ENCODE measurements at places on chromosomes 12 and 14. TPM values are rescaled to one million over a fixed set of nuclear protein-coding genes. Genes with fewer than 3 reads are reported as not detected.

Gene SLC6A15
- 31.8 TPM for total RNA-seq

Gene COX8C
- total RNA-seq = not detected

Gene CLEC1B
- total RNA-seq = not detected

Gene LPAR5
- 2.3 TPM for total RNA-seq

Gene AMDHD1
- not detected for total RNA-seq

Gene FITM1
- total RNA-seq = 0.24 TPM

Gene SLC5A8
- not detected for total RNA-seq

Gene AVPR1A
- total RNA-seq = not detected

Gene LALBA
- total RNA-seq = not detected

Gene CDK17
- 47.0 TPM for total RNA-seq

Gene KLRD1
- 0.24 TPM for total RNA-seq

Gene RAPGEF3
- total RNA-seq = 8.2 TPM

Gene RIN3
- 0.96 TPM for total RNA-seq

Gene ACSM4
- total RNA-seq = not detected

Gene RASSF9
- 2.9 TPM for total RNA-seq

Gene A2M
- not detected for total RNA-seq

Gene DENND5B
- 3.6 TPM for total RNA-seq

Gene MMP19
- total RNA-seq = 0.24 TPM

Gene TAS2R7
- not detected for total RNA-seq

Gene MYF5
- total RNA-seq = not detected

Gene VRTN
- not detected for total RNA-seq

Gene SLCO1C1
- total RNA-seq = not detected

Gene CD27
- not detected for total RNA-seq

Gene KRT74
- not detected for total RNA-seq

Gene SLC4A8
- total RNA-seq = 0.48 TPM

Gene GZMH
- not detected for total RNA-seq

Gene PRH2
- total RNA-seq = not detected

Gene IFT81
- total RNA-seq = 8.1 TPM

Gene RPGRIP1
- not detected for total RNA-seq

Gene RAB35
- 27.0 TPM for total RNA-seq

Gene TPH2
- total RNA-seq = not detected

Gene KRT75
- total RNA-seq = 1.1 TPM

Gene POMT2
- total RNA-seq = 9.2 TPM

Gene GLIPR1L1
- total RNA-seq = not detected

Gene OR11H6
- not detected for total RNA-seq

Gene PHC1
- total RNA-seq = 9.4 TPM

Gene LLPH
- total RNA-seq = 3.6 TPM

Gene HVCN1
- total RNA-seq = 0.85 TPM

Gene PMEL
- total RNA-seq = 2.6 TPM

Gene POTEM
- total RNA-seq = not detected

Gene ETNK1
- 19.8 TPM for total RNA-seq

Gene PGF
- 48.4 TPM for total RNA-seq

Gene CIDEB
- 1.4 TPM for total RNA-seq

Gene KCNJ8
- total RNA-seq = 0.48 TPM

Gene LRRC10
- not detected for total RNA-seq
